Foreskin keratinocyte (primary cell): ENCODE measurements at places on chromosomes 3 and 15.

DNA sequence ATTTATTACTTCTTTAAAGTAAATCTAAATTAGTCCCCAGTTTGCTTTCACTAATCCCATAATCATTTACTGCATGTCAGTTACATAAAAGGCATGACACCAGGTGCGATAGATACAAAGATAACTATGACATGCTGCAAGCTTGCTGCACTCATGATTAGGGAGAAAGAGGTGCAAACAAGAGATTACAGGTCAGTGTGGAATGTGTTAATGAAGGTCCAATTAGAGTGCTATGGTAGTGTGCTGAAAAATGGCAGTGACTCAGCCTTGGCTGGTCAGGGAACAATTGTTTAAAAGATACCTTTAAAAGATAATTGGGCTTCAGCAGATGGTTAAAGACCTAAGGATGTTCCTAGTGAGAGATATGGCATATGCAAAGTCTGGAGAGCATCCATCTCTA is 352.6 kb upstream of the TGFBR2 start:
- no peak for DNase-seq

DNA sequence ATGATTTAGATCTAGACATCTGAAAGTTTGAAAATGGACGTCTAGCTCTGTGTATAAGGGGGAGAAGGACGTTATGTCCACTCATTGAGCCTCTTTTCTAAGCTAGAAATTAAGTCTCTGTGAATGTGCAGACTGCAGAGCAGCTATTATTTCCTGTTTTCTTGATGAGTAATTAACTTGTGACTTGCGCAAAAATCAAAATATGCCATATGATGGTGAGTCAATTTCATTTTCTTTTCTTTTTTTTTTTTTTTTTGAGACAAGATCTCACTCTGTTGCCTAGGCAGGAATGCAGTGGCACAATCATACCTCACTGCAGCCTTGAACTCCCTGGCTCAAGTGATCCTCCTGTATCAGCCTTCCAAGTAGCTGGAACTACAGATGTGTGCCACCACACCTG is 14.1 kb downstream of the LACTB start:
- peak; percentile 88 for DNase-seq

DNA sequence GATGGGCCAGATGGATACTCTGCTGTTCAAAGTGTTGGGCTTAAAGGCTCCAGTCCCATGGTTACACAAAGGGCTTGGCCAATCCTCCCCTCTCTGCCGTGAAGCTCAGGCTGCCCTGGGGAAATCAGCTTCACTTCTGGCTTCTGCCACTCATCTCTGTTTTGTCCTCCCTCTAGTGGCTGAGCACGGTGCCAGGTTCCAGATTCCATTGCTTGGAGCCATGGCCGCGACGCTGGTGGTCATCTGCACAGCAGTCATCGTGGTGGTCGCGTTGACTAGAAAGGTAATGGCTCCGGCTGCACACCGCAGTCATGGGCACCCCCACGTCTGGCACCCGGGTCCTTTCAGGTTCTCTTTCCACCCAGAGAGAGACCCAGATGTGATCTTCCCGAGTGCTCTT is 5.6 kb downstream of the TIGIT start:
- DNase-seq: no peak

GRCh38 chr3:124974691-124975090 is 40.1 kb upstream of the MUC13 start:
- DNase-seq: no peak
